Activated naive CD8-positive, alpha-beta T cell treated with anti-CD3 and anti-CD28 coated beads, Interleukin-2, amount 10 ng/mL, durations not matched to agents 7 days and 5 days (primary cell): ENCODE measurements at places on chromosomes 1 and 21. TPM values are rescaled to one million over a fixed set of nuclear protein-coding genes. Genes with fewer than 3 reads are reported as not detected.
A peak's percentile ranks its signal among the peaks of the same experiment; 100 is the strongest.

The NBPF10 gene
- 1.5 TPM for total RNA-seq

The AADACL3 gene
- not detected for total RNA-seq

The NLRP3 gene
- total RNA-seq = 7.0 TPM

The CNN3 gene
- total RNA-seq = 10.7 TPM

The PLPP3 gene
- 0.50 TPM for total RNA-seq

The RNU1-4 gene
- 3,257 TPM for total RNA-seq

GRCh38 chr1:10628685-10629084, 153.9 kb downstream of the PEX14 start:
- H3K27ac ChIP-seq = no peak overlapping the region
- no peak overlapping the region for H3K4me3 ChIP-seq
- H3K27me3 ChIP-seq = no peaks in the 10 kb centered on the region
- no peaks in the 10 kb centered on the region for H3K36me3 ChIP-seq

DNA sequence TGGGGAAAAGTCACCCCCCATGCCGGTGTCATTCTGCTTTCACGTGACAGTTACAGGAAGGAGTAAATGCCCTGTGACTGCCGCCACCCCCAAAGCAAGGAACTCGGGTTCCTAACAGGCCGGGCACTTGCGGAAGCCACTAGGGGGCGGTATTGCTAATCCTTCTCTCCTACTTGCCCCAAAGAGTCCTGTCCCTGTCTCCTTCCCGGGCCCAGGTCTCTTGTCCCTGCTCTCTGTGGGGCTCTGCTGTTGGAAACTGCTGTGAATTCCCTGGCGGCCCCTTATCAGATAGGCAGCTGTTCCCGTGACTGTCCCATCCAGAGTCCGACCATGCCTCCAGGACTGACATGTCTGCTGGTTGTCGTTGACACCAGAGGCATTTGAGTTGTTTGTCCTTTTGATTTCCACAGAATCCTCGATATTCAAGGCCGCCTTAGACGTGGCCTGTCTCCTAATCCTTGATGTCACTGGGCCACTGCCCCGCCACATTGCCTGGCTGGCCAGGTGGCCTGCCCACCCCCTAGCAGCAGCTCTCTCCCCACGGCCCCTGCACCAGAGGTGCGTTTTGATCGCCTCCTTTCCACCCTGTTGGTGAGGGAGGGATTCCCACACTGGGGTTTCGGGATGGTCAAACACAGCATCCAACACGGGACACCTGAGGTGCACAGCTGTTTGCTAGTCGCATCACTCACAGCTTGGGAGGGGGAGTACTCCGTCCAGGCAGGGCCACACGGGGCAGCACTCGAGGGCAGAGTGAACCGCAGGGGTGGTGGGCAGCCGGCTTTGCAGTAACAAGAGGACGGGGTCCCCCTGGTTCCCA, 37.3 kb downstream of the CHAF1B start:
- peaks cover 8% of the 10 kb centered on the region for H3K36me3 ChIP-seq
- no peaks in the 10 kb centered on the region for H3K27me3 ChIP-seq
- DNase-seq = peak; percentile 50
- no peak overlapping the region for H3K4me3 ChIP-seq
- no peak overlapping the region for H3K27ac ChIP-seq
- peaks cover 5% of the 10 kb centered on the region for H3K4me1 ChIP-seq

DNA sequence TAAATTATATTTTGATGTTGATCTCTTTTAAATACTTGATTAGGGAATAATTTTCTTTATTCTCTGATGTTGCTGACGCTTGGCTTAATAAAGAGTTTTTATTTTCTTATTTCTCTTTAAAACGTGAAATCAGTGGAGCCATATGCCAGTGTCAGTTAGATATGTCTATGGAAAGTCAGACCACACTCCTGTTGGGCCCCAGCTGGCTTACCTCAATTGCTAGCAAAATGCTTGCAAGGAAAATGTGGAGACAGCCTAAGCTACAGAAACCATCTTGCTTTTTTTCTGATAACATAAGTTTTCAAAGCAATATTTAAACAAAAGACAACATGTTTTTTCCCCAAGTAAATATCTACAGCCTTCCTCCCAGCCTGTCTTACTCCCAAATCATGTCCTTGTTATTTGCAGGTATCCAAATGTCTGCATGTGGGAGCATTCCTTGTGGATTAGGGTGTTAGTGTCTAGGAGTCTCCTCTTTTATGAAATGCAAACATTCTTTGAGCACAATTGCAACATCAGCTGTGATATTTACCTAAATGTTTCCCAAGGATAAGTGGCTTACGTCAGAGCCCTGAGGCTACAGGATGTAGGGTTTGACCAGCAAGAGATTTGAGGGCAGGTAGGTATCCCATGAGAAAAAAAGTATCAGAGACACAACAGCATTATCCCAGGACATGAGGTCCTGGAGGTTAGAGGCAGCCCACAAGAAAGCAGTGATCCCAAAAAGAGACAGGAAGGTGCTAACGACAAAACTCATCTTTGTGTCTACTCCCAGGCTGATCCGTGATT, 117.2 kb upstream of the KCNJ15 start:
- no peak for DNase-seq
- H3K36me3 ChIP-seq = no peaks in the 10 kb centered on the region
- no peak overlapping the region for H3K4me3 ChIP-seq
- no peaks in the 10 kb centered on the region for H3K4me1 ChIP-seq
- peaks cover 9% of the 10 kb centered on the region for H3K27me3 ChIP-seq
- no peak overlapping the region for H3K27ac ChIP-seq

GRCh38 chr1:213821175-213821942, 166.4 kb upstream of the PROX1 start:
- no peak overlapping the region for H3K27ac ChIP-seq
- H3K4me3 ChIP-seq = no peak overlapping the region
- DNase-seq = no peak
- no peaks in the 10 kb centered on the region for H3K27me3 ChIP-seq

- no peaks in the 10 kb centered on the region for H3K36me3 ChIP-seq
- H3K4me1 ChIP-seq = peaks cover 7% of the 10 kb centered on the region
- H3K4me3 ChIP-seq = no peak overlapping the region
- H3K27me3 ChIP-seq = peaks cover 5% of the 10 kb centered on the region
- no peak for DNase-seq
Observed at GRCh38 chr1:21605964-21606705, 63.0 kb downstream of the RAP1GAP start.

- H3K4me3 ChIP-seq = no peak overlapping the region
- no peak for DNase-seq
- H3K27ac ChIP-seq = no peak overlapping the region
- H3K27me3 ChIP-seq = no peaks in the 10 kb centered on the region
- peaks cover 16% of the 10 kb centered on the region for H3K4me1 ChIP-seq
- peaks cover 2% of the 10 kb centered on the region for H3K36me3 ChIP-seq
Observed at GRCh38 chr1:3852711-3853485, 4.1 kb downstream of the CEP104 start.

GRCh38 chr1:21904704-21905520, 32.2 kb downstream of the HSPG2 start:
- H3K4me3 ChIP-seq = no peak overlapping the region
- DNase-seq = no peak
- H3K36me3 ChIP-seq = no peaks in the 10 kb centered on the region
- H3K4me1 ChIP-seq = peaks cover 15% of the 10 kb centered on the region
- peak overlapping the region; percentile 54 for H3K27ac ChIP-seq
- peaks cover 3% of the 10 kb centered on the region for H3K27me3 ChIP-seq

GRCh38 chr1:197884173-197884572, 18.3 kb upstream of the C1orf53 start:
- peaks cover 27% of the 10 kb centered on the region for H3K27me3 ChIP-seq
- no peak overlapping the region for H3K27ac ChIP-seq
- no peak overlapping the region for H3K4me3 ChIP-seq
- no peak for DNase-seq

DNA sequence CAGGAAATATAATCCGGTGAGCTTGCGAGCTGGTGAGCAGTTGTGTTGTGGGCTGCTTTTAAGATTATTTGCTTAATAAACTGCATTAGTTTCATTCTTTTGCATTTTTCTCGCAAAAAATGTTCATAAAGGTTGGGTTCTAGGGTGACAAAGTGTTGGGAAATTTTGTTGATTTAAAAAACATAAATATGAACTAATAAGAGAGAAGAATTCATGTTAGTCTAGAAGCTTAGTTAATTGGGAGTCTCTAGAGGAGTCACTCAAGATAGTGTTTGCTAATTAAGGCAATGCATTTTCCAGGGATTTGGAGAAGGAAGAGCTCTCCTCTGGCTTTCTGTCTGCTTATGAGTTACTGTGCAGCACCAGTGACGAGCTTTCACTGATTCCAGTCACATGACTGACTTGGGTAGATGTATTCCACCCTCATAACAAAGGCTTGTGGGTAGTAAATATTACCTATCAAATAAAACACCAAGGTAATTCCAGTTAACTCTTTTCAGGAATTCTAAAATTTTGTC, 417.0 kb downstream of the PTBP2 start:
- H3K4me3 ChIP-seq = no peak overlapping the region
- H3K27me3 ChIP-seq = no peaks in the 10 kb centered on the region
- no peak for DNase-seq
- H3K4me1 ChIP-seq = peaks cover 3% of the 10 kb centered on the region
- H3K27ac ChIP-seq = no peak overlapping the region

DNA sequence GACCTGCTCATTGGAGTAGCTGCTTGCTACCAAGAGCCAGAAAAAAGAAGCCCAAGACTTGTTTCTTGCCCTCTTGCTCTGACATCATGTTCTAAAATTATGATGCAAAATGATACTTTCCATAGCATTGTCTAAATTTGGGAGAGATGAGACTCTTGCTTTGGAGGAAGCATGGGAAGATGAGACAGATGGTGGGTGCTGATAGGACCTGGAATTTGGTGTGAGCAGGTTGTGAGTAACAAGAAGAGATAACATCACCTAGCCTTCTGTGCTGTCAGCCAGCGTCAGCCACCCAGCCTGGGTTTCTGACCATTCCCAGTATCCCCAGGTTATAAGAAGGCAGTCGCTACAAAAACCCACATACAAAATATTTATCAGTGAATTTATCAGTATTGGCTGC, 67.1 kb upstream of the GCLM start:
- H3K4me1 ChIP-seq = no peaks in the 10 kb centered on the region
- no peak overlapping the region for H3K4me3 ChIP-seq
- no peak for DNase-seq
- H3K36me3 ChIP-seq = no peaks in the 10 kb centered on the region
- no peak overlapping the region for H3K27ac ChIP-seq

DNA sequence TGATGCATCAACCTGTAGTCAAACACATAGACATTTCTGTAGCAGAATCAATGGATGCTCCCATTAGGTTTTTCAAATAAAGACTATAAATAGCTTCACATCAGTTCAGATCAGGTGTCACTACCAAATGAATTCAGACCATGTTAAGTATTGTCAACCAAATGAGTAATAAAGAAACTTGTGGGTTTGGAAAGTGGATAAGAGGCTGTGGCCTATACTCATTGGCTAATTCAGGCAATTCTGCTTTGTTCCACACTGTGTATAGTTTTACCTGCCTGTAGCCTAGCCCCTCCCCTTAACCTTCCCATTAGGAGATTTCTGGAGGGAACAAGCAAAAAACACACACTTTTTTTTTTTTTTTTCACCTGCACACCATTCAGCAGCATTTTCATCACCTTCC, 321.2 kb downstream of the HLX start:
- no peaks in the 10 kb centered on the region for H3K27me3 ChIP-seq
- no peak overlapping the region for H3K4me3 ChIP-seq
- H3K27ac ChIP-seq = no peak overlapping the region
- H3K4me1 ChIP-seq = peaks cover 2% of the 10 kb centered on the region

- H3K27me3 ChIP-seq = no peaks in the 10 kb centered on the region
- H3K27ac ChIP-seq = no peak overlapping the region
- H3K36me3 ChIP-seq = no peaks in the 10 kb centered on the region
- peaks cover 4% of the 10 kb centered on the region for H3K4me1 ChIP-seq
- no peak for DNase-seq
- H3K4me3 ChIP-seq = no peak overlapping the region
Observed at GRCh38 chr1:208052926-208053407, 142.0 kb upstream of the CD34 start.

DNA sequence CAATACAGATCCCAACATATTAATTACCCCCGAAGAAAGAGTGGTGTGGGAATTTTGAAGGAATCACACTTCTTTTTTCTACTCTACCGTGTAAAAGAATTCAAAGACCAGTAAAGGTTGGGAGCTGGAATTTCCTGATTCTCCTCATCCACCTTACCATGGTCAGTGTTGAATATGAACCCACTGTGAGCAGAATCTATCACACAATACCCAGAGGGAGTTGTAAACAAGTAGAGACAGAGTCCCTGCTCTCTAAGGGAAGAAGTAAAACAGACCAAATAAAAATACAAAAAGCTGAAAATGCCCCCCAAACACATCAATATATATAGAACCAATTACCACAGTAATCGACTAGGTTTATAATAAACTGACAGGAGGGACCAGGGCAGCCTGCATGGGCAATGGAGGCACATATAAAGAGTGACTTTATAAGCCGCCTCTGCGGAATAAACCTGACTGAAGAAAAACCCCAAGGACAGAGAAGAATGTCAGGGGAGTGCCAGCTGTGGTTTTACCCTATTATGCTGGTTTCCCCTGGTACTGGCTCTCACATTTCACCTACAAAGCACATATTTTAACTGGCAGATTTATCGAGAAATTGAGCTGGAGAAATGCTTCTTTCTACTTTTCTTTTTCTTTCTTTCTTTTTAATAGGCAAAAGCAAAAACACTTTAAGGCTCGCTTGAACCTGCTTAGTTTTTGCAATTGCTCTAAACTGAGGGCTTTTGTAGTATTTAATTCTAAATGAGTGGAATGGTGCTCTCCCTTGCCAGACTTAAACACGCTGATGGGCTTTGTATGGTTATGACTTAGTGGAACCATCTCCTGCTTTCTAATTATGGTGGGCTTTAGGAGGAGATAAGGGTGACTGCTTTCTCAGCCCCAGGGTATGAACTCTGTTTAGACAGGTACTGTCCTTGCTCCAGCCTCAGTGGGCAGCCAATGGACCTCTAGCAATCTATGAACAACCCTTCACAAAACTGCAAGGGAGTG, 244.8 kb downstream of the ASTN1 start:
- no peak overlapping the region for H3K27ac ChIP-seq
- H3K27me3 ChIP-seq = no peaks in the 10 kb centered on the region
- no peak for DNase-seq

GRCh38 chr21:25350056-25350455, 257.2 kb downstream of the MRPL39 start:
- H3K27me3 ChIP-seq = peaks cover 28% of the 10 kb centered on the region
- DNase-seq = peak; percentile 29

DNA sequence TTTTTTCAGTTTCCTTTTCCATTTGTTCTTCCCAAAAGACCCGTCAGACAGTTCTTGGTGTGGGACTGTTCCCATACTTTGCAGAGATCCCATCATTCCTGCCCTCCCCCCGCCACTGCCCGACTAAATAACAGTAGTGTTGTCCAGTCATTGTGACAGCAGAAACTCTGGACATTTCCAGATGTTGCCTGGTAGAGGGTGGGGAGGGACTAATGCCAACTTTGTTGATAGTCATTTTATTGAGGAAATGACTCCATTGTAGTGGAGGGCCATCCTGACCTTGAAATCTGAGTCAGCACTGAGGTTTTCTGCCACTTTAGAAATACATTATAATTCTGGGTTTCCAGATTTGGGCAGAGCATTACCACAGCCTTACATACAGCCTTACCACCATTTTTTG, 85.4 kb downstream of the CEP350 start:
- H3K27ac ChIP-seq = no peak overlapping the region
- DNase-seq = no peak
- peaks cover 32% of the 10 kb centered on the region for H3K36me3 ChIP-seq
- no peaks in the 10 kb centered on the region for H3K27me3 ChIP-seq
